Psoas muscle (tissue), 8 donors: ENCODE measurements at places on chromosomes 2 and 18. TPM values are rescaled to one million over a fixed set of nuclear protein-coding genes. Genes with fewer than 3 reads are reported as not detected.

DNA sequence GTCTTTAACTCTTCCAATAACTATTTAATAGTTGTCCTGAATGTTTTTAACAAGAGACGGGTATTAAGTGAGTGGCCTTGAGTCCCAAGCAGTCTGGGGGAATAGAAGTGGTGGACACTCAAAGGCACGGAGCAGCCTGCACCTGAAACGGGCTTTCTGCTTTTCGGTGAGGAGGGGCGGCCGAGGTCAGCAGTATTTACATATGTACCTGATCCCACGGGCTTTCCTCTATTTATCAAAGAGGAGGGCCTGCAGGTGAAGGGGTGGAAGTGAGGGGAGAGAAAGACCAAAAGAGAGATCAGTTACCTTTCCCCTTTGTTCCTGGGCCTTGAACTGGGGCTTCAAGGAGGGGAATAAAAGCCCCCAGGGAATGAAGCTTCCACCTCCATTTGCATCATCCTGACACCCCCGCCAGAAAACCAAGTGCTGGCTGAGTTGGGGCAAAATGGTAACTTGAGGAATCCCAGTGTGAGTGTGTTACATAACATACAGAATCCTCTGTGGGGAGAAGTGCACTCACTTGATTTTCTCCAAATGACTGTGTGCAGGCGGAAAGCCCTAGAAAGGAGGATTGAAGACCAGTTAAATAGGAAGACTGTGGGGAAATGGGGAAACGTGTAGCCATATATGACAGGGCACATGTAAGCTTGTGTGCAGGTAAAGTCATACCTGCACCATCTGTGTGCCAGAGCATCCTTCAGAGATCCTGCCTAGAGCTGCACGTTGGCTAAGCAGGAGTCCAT is 12.4 kb downstream of the POU3F3 start:
- DNase-seq = no peak

GRCh38 chr2:101360232-101360631 is 27.1 kb downstream of the CREG2 start:
- DNase-seq = no peak

GRCh38 chr2:20677301-20678085 is 10.5 kb downstream of the GDF7 start:
- DNase-seq = no peak

CHRNG gene
- total RNA-seq = 2.9 TPM

ZNF521 gene
- total RNA-seq = 13.2 TPM
